ENCODE measurements at places on chromosomes 3 and 15. TPM values are rescaled to one million over a fixed set of nuclear protein-coding genes. Genes with fewer than 3 reads are reported as not detected.

DNA sequence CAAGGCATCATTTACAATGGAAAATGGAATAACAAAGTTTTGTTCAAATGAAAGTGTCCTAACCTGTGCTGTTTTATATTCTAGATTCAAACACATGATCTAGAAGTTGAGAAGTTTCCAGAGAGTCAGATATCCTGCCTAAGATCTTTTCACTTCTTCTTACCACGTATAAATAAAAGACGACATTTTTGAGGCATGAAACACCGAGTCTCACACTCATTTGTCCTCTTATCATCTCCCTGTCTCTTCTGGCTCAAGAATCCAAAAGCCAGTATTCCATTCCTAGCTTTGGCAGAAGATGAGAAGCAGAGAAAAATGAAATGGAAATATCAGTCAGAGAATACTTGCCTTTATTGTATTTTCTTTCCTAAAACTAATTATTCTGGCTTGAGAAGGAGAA lies 738.6 kb upstream of the NR2F2 start:
- no peak for DNase-seq

- DNase-seq, result no peak
These were observed 8.3 kb downstream of the BDH1 start for GRCh38 chr3:197547306-197548011.

The GOLGA6B gene
- not detected for total RNA-seq

The TMEM158 gene
- 2.8 TPM for total RNA-seq

The NCEH1 gene
- 4.4 TPM for total RNA-seq

The SLC28A1 gene
- under 0.01 TPM for total RNA-seq

Measured in dermis microvascular lymphatic vessel endothelial cell (primary cell).